T-helper 2 cell (primary cell): ENCODE measurements at places on chromosomes 3 and 15.

GRCh38 chr15:62958528-62959363, 83.8 kb upstream of the TPM1 start:
- DNase-seq, result no peak

DNA sequence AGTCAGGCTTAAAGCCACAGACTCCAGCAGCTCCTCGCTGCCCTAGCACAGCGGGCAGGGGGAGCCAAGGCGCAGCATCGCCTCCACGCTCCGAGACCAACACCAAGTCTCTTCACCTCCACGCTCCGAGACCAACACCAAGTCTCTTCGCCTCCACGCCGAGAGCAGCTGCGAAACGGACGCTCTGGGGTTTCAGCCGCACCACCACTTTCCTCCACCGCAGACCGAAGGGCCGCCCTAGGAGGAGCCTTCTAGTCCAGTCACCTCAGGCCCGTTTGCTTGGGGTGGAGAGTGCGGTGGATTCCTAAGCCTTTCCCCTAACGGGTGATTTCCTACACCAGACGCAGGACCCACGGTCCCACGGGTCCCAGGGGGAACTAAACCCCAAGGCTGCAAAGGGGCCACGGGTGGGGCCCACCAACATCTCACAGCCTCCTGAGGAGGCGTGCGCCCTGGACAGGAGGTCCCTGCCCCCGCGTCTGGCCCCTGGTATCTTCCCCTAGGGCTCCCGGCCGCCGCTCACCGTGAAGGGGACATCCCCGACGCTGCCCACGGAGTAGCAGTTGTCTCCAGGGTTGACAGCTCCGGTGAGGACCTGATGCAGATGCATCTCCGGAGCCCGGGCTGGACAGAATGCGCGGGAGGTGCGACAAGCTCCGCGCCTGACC, 501 bp downstream of the DMXL2 start:
- DNase-seq, result no peak

- DNase-seq, result no peak
Observed at GRCh38 chr15:62846131-62846804, 196.3 kb upstream of the TPM1 start.

DNA sequence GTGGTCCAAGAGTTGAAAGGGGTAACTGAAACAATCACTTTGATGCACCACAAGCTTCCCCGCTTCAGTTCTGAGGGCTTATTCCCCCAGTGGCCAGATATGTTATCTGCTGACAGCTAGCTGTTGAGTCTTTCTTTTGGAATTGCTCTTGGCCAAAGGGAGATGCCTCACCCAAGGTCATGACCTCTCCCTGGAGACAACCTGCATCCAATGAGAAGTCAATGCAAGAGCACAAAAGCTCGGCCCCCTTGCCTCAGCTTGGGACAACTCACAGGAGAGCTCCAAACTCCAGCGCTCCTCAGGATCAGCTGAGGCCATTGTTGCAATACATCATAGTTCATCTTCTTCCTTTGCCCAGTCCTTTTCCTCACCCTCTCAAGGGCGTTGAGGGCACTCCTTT, 31.0 kb upstream of the THBS1 start:
- no peak for DNase-seq

DNA sequence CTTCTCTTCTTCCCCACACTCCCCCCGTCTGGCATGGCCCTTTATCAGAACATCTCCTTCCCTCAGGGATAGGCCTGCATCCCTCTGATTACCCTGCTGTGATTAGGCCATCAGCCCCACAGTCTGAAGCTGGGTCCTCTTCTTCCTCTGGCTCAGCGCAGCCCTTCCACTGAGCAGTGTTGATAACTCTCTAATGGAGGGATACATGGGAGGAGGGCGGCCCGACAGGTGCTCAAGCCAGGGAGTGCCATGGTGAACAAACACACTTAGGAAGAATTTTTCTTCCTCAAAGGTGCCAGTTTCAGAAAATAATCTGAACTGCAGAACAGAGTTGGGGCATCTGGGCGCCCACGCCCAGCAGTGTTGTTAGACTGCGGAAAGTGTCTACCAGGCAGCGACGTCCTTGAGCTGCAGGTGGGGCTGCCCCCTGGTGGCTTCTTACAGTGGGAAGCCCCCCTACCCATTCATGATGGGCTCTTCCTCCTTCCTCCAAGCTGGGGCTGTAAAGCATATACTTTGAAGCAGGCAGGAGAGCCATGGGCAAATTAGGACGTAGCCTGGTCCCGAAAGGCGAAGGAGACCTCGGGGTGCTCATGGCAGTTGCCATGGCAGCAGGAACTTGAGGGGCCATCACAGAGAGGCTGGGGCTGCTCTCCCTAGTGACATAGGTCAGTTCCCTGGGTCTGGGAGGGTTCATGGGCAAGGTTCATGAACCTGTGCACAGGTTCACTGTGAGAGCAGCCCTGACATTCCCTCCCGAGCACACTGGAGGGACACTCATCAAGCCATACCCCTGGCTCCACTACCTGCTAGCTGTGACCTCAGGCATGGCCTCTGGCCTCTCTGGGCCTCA, 33.2 kb upstream of the NR2C2 start:
- DNase-seq, result no peak

DNA sequence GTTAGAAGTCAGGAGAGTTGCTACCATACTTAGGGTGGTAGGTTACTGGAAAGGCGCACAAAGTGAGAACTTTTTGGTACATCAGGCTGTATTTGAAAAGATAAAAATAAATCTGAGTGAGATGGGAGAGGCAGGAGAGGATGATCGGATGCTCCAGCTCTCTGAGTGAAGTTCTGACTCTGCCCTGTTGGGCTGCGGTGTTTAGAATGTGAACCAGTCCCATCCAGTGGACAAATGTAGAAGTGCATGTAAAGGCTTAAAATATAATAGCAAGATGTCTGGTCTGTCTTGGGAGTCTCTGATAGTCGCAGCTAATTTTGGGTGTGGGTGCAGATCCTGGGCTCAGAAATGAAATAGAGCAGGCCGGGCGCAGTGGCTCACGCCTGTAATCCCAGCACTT, 30.4 kb downstream of the ACKR2 start:
- DNase-seq, result no peak

DNA sequence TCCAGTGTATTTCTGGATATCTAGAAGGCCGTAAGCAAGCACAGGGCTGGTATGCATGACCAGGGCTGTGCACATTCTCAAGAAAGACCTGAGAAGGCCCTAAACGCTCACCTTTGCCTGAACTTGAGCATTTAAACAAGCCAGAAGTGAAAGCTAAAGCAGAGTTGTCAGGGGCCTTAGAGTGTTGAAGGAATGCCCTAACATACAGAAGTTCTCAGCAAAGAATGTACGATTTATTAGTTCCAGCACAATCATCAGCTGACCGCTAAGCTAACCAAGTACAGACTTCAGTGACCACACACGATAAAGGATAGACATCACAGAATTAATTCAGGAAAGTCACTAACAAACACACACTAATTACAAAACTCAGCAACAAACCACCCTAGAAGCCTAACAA, 8.7 kb downstream of the HLTF start:
- DNase-seq, result no peak

GRCh38 chr3:30518181-30518864, 88.1 kb upstream of the TGFBR2 start:
- DNase-seq, result no peak

GRCh38 chr3:157442729-157443128, 6.1 kb downstream of the PTX3 start:
- no peak for DNase-seq

DNA sequence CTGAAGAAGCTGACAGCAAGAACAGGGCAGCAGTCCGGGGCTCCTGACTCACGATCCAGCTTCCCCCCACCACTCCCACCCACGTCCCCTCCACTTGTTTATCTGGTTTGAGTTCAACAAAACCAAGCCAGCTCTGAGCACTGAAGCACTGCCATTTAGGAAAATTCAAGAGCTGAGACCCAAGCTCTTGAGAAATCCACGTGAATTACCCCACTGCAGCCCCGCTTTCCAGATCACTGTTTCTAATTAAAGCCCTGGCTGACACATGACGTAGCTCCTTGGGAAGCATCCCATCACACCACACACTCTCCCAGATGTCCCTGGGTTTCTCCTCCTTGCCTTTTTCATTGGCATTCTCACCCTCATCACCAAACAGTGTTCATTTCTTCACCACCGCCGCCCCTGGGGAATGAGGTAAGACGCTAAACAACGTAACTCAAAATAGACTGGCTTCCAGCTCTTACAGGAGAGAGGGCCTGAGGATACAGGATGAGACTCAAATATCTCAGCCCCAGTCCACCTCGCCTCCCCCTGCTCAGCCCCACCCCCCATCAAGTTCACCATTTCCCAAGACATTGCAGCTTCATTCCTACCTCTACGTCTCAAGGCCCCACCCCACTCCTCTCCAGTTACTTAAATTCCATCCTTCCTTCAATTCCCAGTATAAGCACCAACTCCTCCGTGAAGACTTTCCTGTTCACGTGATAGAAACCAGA, 95.4 kb downstream of the SRGAP3 start:
- DNase-seq, result no peak

DNA sequence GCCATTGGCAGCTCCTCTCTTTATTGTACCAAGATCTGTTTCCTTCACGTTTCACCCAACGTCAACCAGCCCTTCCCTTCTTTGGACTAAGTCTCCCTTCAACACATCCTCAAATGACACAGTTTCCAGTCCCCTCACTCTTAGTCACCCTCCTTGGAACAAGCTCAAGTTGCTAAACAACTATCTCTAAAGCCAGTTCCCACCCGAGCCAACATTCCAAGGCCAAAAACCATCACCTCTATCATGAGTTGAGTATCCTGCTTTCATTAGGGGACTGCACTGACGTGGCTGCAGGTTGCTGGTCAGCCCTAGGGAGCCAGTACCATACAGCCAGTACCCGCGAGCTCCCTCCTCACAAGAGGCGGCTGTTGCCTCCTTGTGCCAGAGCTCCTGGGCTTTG, 73.8 kb downstream of the LIPC start:
- DNase-seq, result no peak

- DNase-seq, result no peak
Observed at GRCh38 chr3:172286548-172287148, 161.6 kb downstream of the GHSR start.

GRCh38 chr15:82571722-82572222, 31.5 kb upstream of the RPS17 start:
- no peak for DNase-seq

GRCh38 chr15:69916169-69916785, 181.4 kb downstream of the TLE3 start:
- DNase-seq, result no peak

- no peak for DNase-seq
Observed at GRCh38 chr3:187626581-187626980, 43.6 kb downstream of the SST start.

- no peak for DNase-seq
Observed at GRCh38 chr3:191119415-191120295, 79.4 kb upstream of the OSTN start.

DNA sequence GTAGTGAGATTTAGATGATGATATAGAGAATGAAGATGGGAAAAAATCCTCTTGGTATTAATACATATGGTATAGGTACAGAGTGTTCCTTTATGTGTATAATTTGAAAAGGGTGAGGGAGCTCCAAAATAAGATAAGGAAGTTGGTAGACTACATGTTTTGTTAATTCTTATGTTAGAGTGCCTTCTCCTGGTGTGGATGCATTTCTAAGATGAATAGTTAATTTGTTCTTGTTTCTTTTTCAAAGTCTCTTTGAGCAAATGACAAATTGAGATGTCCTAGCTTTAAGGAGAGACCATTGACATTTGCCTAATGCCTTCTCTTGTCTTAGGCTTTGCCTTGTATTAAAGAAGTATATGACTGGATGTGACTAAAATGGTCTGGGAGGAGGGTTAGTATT, 34.1 kb downstream of the AKAP13 start:
- peak; percentile 30 for DNase-seq

DNA sequence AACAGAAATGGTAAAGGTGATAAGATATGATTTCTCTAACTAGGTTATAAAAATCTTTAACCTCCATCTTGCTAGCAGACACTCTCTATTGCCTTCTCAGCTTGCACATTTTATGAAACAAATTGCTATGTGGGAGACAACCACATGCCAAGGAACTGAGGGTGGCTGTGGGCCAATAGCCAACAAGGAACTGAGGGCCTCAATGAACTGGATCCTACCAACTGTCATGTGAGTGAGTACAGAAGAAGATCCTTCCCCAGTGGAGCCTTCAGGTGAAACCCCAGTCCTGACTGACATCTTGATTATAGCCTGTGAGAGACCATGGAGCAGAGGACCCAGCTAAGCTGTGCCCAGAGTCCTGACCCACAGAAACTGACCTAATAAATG, 129.2 kb upstream of the LRIG1 start:
- no peak for DNase-seq

- DNase-seq, result no peak
Observed at GRCh38 chr3:108145578-108145977, 54.7 kb upstream of the CD47 start.

DNA sequence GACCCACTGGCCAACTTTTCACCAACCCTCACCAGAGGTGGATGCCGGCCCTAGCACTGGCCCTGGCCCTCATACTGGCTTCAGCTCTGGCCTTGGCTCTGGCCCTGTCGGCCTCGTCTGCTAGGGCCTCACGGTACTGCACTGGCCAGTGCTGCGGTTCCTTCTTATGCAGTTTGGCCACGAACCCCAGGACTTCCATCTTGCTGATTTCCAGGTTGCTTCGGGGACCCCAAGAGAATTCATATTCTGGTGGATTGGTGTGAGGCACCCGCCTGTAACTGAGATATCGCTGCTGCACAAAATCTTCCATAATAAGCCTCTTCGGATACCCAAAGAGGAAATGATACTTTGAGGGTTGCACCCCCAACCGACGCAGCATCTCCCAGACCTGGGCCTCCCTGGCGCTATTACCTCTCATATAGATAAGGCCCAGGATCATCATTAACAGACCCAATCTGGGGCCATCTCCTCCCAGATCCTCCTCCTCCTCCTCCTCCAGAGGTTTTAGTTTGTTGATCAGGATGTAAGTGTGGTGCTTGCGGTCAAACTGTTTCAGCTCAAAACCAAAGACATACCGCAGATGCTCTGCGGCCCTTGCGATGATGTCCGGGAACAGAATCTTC, 883 bp downstream of the MAGEF1 start:
- no peak for DNase-seq

GRCh38 chr3:99586701-99587100, 51.7 kb upstream of the COL8A1 start:
- no peak for DNase-seq

DNA sequence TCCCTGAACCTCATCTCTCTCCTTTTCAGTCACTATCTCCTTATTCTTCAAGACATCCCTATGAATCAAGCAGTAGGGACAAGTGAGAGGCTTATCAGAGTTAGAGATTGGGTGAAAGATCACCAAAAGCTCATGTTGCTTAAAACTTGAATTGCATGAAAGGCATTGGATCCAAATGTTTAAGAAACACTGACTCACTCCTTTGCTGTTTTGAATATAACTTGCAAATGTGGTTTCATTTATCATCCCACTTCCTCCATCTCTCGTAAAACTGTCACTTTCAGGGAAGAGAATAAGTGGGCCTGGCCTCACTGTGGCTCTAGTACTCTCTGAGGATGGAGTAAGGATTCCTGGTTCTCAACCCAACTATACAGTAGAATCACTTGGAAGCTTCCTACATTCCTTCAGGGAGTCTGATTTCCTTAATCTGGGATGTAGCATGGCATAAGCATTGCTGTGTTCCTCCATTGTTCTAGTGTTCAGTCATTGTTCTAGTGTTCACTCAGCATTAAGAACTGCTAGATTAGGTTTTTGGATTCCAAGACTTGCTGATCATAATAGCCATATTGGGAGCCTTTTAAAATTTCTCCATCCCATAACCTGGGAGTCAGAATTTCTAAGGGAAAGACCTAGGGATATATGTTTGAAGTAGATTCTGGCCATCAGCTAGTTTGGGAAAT, 171.8 kb downstream of the TMEM108 start:
- no peak for DNase-seq
